Stimulated activated CD4-positive, alpha-beta T cell treated with anti-CD3 and anti-CD28 coated beads, Interleukin-1b, Interleukin-23, amount 100 ng/mL, for 24 hours (primary cell): ENCODE measurements at places on chromosomes 4 and X.

GRCh38 chr4:141352331-141352730, 131.6 kb downstream of the ZNF330 start:
- DNase-seq, result no peak

DNA sequence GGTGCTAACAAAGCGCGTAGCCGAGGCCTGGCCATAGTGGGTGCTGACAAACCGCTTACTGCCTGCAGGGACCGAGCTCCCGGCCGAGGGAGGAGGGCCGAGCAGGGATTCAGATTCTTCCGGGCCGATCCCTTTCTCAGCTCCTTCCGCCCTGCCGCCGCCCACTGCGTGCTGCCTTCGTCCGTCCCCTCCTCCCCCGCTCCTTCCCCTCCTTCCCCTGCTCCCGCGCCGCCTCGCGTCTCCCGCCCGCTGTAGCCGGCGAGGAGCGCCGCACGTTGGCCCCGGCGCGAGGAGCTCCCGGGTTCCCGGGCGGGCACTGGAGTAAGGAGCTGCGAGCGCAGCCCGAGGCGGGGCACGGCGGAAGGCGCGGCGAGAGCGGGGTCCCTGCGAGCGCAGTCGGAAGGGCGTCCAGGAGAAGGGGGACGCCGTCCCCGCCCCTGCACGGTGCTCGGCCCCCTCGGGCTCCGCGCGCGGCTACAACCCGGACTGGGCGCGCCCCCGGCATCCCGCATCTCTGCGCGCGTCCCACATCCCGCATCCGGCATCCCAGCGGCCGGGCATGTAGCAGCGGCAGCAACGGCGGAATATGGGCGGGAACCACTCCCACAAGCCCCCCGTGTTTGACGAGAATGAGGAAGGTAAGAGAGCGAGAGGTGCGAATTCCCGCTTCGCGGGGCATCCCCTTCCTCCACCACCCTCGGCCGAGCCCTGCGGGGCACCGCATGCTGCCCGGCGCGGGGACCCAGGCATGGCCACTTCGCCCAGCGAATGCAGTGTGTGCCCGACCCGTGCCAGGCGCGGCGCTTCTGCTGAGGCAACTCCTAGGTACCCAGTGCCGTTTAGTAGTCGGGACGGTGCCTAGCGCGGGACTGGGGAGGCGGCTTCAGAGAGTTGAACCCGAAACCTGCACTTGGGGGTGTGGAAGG, at the start of gene STK32B:
Gene STK32B (plus strand): TSS at position 203 of the 926 bp plus-strand sequence.
- no peak for DNase-seq

GRCh38 chr4:186689476-186689875, 34.2 kb downstream of the FAT1 start:
- no peak for DNase-seq

DNA sequence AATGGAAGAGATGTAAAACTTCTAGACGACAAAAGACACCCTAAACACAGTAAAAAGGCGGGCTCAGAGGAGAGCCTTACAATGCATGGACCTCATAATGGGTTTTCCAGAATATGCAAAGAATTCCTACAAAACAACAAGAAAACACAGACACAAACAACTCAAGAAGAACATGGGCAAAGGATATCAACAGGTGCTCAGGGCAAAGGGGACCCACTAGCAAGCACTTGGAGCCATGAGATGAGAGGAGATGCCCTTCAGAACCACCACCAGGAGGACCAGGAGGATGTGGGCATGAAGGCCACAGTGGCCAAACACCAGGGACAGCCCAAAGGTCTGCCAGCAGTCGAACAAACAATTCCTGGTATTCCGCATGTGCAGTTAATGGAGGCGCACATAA, 17.2 kb downstream of the PDZD4 start:
- DNase-seq, result no peak

GRCh38 chrX:29691044-29691443, 524.3 kb upstream of the MAGEB2 start:
- no peak for DNase-seq

GRCh38 chr4:169907705-169908104, 118.5 kb downstream of the MFAP3L start:
- no peak for DNase-seq

- no peak for DNase-seq
These were observed 20.5 kb upstream of the ZNF81 start for GRCh38 chrX:47815901-47816845.

- peak; percentile 18 for DNase-seq
These were observed 12.3 kb upstream of the XPNPEP2 start for GRCh38 chrX:129726307-129727111.

DNA sequence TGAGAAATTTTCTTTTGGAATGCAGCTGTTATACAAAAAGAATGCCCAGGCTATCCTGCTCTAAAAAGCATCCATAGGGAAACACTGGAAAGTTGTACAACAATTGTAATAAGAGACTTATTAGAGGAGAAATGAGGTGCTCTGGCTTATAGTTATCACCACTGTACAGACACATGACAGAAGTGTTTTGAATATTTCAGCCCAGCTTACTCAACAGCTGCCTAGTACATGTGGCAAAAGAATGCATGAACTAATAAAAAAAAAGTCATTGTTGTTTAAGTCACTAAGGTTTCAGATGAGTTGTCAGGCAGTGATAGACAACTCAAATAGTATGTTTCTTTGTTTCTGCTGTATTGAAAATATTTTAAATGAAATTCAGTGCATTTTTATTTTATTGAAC, 307.7 kb downstream of the GPM6A start:
- DNase-seq, result no peak
